Cerebellar nuclear complex (tissue), 1 donor: ENCODE measurements at places on chromosomes 6 and 20.

GRCh38 chr6:43009124-43009523 lies 4.6 kb downstream of the MEA1 start:
- DNase-seq, result no peak

DNA sequence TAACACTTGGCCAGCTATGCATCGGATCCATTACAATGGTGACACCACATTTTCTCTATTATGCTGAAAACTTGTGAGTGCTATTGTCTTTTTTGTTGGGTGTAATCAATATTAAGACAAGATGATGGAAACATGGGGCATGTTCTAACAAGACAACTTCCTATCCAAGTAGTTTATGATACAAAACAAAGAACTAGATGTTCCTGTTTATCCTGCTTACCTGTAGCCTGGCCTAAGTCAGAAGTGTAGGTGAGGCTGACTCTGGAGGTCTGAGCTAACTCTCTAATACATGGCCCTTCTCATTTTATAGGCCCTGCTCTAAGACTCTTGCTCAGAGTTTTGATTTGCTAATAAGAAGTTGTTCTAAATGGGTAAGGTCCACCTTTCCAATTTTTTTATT lies 242.4 kb upstream of the STXBP5 start:
- no peak for DNase-seq

- no peak for DNase-seq
These were observed 36.5 kb upstream of the IRAK1BP1 start for GRCh38 chr6:78830805-78831204.

- no peak for DNase-seq
These were observed 100.5 kb upstream of the DTNBP1 start for GRCh38 chr6:15763364-15763763.

- no peak for DNase-seq
These were observed 36.8 kb upstream of the CLIC5 start for GRCh38 chr6:46052479-46052878.

- no peak for DNase-seq
These were observed 12.6 kb upstream of the ZFP64 start for GRCh38 chr20:52204136-52204535.

GRCh38 chr6:113466526-113466925 lies 390.6 kb upstream of the MARCKS start:
- no peak for DNase-seq

DNA sequence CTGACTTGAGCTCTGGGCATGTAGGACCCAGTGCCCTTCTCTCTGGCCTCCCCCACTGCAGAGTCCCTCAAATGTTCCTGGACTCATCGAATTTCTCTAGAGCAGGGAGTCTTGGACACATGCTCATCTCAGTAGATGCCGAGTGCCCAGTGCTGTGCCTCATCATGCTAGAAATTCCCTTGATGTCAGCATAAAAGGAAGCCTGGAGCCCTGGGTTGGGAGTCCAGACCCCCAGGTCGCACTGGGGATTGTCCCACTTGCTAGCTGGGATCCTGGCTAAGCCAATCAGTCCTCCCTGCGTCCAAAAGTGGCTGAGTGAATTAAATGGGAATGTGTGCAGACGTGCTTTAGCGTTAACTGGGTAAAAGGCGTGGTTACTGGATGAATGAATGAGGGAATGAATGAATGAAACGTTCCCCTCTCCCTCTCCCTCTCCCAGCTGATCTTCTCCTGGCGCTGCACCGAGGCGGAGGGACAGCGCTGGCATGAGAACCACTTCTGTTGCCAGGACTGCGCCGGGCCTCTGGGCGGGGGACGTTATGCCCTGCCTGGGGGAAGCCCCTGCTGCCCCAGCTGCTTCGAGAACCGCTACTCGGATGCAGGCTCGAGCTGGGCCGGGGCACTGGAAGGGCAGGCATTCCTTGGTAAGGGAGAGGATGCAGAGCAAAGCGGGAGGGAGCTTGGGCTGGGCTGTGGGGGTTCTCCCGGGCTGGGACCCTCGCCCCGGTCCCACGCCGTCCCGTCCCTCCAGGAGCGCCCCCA lies 1.6 kb upstream of the TOMM6 start:
- DNase-seq, result no peak

GRCh38 chr6:44653761-44654218 lies 266.3 kb downstream of the CDC5L start:
- DNase-seq, result no peak

DNA sequence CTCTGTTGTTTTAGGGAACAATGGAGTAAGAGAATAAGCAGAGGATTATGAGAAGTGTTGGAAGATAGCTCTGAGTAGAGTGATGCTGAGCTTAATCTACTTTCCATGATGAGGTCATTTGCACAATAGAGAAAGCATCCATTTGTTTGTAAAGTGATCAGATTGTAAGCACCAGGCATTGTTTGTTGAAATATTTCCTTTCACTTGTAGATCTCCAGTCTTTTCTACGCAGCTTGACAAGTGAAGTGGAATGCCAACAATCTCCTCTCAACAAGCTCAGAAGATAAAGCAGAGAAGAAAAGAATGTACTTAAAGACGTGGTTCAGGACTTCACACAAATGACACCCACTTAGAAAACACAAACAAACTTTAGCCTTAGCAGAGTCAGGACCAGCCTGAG lies 80.1 kb upstream of the MARCKS start:
- DNase-seq, result no peak

- no peak for DNase-seq
These were observed 310.2 kb upstream of the AGPAT4 start for GRCh38 chr6:161584051-161584450.

DNA sequence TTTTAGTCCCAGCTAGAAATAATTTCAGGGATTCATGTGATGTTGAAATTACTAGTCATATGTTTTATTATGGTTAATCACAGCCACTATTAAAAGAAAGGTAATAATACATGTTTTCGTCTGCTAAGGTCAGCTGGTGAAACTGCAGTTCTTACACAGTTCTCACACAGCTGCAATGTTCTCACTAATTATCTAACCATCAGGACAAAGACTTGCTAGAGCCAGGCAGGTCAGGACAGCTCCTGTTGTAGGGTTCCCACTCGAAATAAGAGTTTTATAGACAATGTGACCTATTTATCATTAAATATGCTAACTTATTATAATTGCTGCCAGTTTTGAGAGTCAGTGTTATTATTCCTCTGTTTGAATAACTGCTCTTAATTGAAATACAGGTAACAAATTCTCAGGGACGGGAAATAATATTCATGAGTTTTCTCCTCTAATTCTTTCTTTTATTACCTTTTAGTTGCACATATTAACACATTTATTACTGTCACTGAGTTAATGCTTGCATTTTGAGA lies 97.9 kb downstream of the GJA1 start:
- no peak for DNase-seq

GRCh38 chr6:65461121-65461520 lies 245.9 kb downstream of the EYS start:
- DNase-seq, result no peak

GRCh38 chr6:144176043-144176442 lies 25.7 kb downstream of the STX11 start:
- DNase-seq, result no peak

DNA sequence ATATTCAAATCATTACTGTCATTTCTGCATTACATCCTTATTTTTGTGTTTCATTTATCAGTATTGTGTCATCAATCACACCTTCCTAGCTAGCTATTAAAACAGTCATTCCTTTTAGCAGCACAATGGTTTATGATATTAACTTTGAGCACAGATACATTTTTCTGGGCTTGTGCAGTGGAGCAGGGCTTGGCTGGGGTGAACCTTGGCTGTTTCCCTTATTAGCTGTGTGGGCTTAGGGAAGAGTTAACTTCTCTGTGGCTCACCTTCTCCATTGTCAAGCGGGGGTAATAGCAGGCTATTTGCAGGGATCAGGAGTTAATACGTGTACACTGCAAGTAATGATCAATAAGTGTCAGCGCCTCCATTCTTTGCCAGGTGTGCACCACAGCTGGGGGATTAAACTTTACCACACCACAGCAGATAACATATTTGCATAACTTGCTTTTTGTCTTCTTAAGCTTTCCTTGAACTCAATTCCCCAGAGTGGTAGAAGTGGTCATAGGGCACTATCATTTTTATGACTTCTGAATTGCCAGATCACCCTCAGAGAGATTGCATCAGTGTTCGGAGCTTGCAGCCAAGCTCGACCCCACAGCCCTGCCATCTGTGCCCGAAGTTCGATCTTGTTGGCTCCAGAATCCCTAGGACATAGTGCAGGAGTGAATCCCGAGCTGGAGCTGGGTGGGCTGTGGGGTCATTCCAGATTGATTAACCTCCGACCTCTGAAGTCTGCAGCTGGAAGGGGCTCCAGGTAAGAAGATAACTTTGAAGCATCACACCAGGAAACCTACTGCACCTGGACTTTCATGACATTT lies 1.5 kb upstream of the PYGB start:
- no peak for DNase-seq

DNA sequence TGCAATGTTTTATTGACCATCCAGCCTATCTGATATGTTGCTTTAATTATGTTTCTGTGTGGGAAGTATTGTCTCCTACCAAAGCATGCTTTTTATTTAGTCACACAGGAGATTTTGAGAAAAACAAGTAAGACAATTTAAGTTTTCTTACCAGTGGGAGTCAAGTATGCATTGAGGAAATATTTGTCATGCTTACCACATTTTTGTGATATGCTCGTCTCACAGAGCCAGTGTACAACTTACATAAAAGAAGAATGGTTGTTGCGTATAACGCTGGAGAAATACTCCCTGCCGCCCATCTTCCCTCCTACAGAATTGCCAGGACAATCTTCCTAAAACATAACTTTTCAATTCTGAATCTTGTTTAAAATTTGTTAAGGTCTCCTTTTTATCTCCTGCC lies 37.1 kb upstream of the FILIP1 start:
- no peak for DNase-seq

DNA sequence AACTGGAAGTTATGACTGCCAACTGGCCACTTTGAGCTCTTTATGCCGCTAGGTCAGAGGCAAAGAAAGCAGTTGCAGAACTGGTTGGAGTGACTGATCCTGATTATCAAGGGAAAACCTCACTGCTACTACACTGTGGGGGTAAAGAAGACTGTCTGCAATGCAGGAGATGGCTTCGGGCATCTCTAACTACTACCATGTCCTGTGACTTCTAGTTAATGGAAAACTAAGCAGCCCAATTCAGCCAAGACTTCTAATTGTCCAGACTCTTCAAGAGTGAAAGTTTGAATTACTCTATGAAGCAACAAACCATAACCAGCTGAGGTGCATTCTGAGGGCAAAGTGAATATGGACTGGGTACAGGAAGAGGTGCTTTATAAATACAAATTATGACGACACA lies 773.6 kb upstream of the SLC35B3 start:
- no peak for DNase-seq
